Esophagus squamous epithelium (tissue), 5 donors: ENCODE measurements at places on chromosomes 2 and 18.
A peak's percentile ranks its signal among the peaks of the same experiment; 100 is the strongest.

DNA sequence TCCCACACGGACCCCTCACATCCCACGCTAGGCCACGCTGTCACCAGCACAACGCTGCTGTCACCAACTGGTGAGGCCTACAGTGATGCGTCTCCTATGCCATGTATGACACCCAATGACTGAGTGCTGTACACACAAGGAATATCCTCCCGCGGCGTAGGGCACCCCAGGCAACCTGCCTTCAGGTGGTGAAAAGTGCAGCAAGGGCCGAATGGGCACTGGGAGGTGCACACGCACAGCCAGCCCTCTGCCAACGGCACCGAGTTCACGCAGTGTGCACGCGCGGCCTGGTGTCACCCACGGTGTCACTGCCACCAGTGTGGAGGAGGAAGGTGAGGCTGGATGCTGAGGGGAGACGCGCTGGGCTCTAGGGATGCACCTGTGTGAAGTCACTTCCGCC lies 4.5 kb downstream of the HS1BP3 start:
- H3K27me3 ChIP-seq, result no peaks in the 10 kb centered on the region
- peaks cover 10% of the 10 kb centered on the region for H3K36me3 ChIP-seq
- H3K4me1 ChIP-seq, result peaks cover 52% of the 10 kb centered on the region
- DNase-seq, result no peak

DNA sequence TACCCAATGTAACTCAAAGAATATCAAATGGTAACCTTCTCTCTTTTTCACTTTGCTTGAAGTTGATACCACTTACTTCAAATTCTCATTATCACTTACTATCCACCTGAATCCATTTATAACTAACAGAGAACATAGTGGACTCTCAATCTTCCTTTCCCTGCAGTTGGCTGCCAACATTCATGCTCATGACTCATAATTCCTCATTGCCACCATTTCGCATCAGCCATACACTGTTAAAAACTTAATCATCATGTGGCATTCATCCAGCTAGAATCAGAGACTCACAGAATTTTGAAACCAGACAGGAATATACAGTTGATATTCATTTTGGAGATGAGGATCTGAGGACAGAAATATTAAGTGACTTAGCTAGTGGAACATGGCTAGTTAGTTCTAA lies 56.8 kb downstream of the SLC4A10 start:
- no peak for DNase-seq
- no peaks in the 10 kb centered on the region for H3K4me1 ChIP-seq
- H3K4me3 ChIP-seq, result no peak overlapping the region
- no peak overlapping the region for H3K27ac ChIP-seq
- H3K36me3 ChIP-seq, result no peaks in the 10 kb centered on the region

DNA sequence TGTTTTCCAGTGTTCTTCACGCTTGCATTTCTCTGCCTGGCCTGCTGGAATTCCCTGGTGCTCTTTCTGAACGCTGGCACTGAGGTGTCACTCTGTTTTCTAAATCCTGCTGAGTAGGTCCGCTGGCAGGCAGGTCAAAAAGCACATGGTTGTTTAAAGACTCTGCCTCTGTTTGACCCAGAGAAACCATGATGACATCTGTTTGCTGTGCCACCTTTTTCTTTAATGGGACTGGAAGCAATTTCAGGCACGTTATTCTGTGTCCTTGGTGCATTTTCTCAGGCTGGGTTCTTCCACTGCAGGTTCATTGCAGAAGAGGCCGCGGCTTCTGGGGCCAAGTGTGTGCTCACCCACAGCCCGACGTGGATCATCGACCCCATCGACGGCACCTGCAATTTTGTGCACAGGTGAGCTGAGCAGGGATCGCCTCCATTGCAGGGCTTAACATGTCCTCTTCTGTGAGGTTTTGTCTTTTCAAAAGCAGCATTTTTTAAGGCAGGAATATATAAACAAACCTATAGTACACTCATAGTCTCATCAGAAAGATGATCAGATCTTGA lies 28.4 kb downstream of the IMPA2 start:
- H3K4me3 ChIP-seq, result no peak overlapping the region
- DNase-seq, result no peak
- no peaks in the 10 kb centered on the region for H3K27me3 ChIP-seq
- peaks cover 23% of the 10 kb centered on the region for H3K36me3 ChIP-seq
- peak overlapping the region; percentile 83 for H3K27ac ChIP-seq

- H3K27me3 ChIP-seq, result no peaks in the 10 kb centered on the region
- no peaks in the 10 kb centered on the region for H3K36me3 ChIP-seq
- H3K4me3 ChIP-seq, result no peak overlapping the region
- peak overlapping the region; percentile 33 for H3K27ac ChIP-seq
- peaks cover 12% of the 10 kb centered on the region for H3K4me1 ChIP-seq
- no peak for DNase-seq
Measured at GRCh38 chr2:174605687-174606086, 8.1 kb upstream of the WIPF1 start.

- H3K36me3 ChIP-seq, result peaks cover 6% of the 10 kb centered on the region
- no peak overlapping the region for H3K27ac ChIP-seq
- no peak overlapping the region for H3K4me3 ChIP-seq
- DNase-seq, result no peak
Measured at GRCh38 chr2:230453006-230453405, 37.0 kb downstream of the SP100 start.

DNA sequence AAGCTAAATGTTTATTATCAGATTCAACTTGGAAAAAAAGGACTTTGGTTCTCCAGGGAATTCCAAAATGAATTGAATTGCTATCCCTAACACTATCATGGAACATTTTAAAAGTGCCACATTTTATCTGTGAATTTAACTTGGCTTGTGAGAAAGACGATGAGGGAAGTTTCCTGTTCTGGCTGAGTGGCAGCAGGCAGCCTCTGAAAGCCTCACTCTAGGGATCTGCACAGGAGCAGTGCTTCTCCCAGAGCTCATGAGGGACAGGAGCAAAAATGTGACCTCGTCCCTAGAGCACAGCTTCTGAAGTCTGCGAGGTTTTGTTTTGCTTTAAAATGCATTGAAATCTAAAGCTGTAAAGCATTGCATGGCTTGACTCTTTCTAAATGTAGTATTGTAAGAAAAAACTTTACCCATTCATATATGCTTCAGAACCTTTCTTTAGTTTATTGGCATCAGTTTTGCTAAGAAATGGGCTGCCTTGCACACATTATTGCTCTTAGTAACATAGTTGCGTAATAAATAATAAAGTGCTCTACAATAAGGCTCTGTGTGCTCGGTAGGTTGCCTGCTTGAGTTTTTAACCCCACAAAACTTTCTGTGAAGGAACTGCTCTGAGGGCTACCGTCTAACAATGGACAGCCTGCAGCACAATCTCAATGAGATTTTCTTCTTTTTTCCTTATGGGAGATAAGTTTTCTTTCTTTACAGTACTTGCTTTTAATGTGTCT lies 136.2 kb upstream of the CDCA7 start:
- no peaks in the 10 kb centered on the region for H3K36me3 ChIP-seq
- no peak overlapping the region for H3K4me3 ChIP-seq
- H3K4me1 ChIP-seq, result peaks cover 29% of the 10 kb centered on the region
- peak overlapping the region; percentile 40 for H3K27ac ChIP-seq

- H3K4me1 ChIP-seq, result peaks cover 7% of the 10 kb centered on the region
- H3K27me3 ChIP-seq, result no peaks in the 10 kb centered on the region
- peak; percentile 47 for DNase-seq
- H3K27ac ChIP-seq, result peak overlapping the region; percentile 95
- H3K4me3 ChIP-seq, result peak overlapping the region; percentile 77
Measured at GRCh38 chr2:178450524-178450773, 526 bp downstream of the PRKRA start.

- H3K27ac ChIP-seq, result no peak overlapping the region
- no peaks in the 10 kb centered on the region for H3K36me3 ChIP-seq
- no peaks in the 10 kb centered on the region for H3K4me1 ChIP-seq
Measured at GRCh38 chr2:173819852-173820251, 145.3 kb downstream of the SP3 start.

DNA sequence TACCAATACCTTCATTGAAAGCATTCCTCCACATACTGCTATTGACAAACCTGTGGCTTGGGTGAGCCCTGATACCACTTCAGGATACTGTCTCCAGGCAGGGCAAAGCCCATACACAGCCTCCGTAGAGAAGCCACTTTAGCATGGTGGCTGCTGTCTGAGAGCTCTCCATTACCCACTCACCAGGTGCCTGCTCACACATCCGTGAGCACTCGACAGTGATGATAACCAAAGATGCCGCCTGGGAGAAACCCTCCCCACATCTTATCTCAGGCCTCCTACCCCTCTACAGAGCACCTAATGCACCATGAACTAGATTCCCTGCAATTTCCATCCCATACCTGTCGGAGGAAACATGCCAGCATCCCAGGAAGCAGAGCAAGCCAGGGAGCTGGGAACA lies 57.6 kb upstream of the KLHL29 start:
- H3K4me1 ChIP-seq, result no peaks in the 10 kb centered on the region
- no peak for DNase-seq
- no peak overlapping the region for H3K27ac ChIP-seq
- no peaks in the 10 kb centered on the region for H3K36me3 ChIP-seq
- H3K4me3 ChIP-seq, result no peak overlapping the region

- H3K4me1 ChIP-seq, result no peaks in the 10 kb centered on the region
- H3K4me3 ChIP-seq, result no peak within 1 kb of the TSS
- no peak for DNase-seq
- no peak within 1 kb of the TSS for H3K27ac ChIP-seq
- peaks cover 17% of the 10 kb centered on the region for H3K27me3 ChIP-seq
- H3K36me3 ChIP-seq, result no peaks in the 10 kb centered on the region
Measured at GRCh38 chr18:5197032-5197434, at the start of gene AKAIN1. AKAIN1 (minus strand) TSS chr18:5197257; CDS start chr18:5197053, 204 bp downstream.

DNA sequence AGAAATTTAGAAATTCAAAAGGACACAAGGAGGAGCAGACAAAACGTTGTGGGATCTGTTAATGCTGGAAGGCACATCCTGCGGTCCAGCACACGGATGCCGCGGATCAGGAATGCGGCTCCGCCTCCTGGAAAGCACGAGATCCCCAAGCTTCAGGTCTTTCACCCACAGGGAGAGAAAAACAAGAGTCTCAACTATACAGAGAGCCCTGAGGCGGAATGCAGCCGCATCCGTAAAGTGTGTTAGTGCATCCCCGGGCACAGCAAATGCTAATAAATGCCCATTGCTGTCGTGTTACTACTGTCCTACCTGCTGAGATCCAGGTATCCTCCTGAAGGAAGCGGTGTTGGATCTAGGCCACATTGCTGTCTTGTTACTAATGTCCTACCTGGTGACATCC lies 303.9 kb downstream of the EIPR1 start:
- H3K36me3 ChIP-seq, result no peaks in the 10 kb centered on the region
- DNase-seq, result no peak
- no peak overlapping the region for H3K27ac ChIP-seq
- H3K4me1 ChIP-seq, result no peaks in the 10 kb centered on the region

DNA sequence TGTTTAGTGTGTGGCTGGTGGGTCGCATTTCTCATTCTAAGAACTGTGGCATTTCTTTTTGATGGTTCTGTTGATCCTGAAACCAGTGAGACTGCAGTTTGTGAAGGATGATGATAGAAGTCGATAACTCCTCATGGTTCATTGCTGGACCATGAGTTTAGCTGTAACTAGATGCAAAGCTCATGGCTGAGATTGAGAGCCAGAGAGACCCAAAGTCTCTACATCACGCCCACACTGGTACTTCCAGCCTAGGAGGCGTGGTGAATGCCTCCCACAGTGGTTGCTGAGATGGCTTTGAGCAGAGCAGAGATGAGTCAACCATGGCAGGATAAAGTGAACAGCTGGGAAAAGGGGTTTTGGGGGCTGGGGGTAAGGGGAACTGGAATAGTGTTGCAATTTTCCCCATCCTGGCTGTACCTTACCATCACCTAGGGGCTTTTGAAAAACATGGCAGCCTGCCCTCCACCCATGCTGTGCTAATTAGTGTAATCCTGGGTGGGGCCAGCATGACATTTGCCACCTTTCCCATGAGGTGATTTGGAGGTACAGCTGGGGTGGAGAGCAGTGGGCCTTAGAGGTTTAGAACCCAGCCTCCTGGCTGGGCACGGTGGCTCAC lies 24.1 kb downstream of the INPP4A start:
- H3K4me1 ChIP-seq, result peaks cover 67% of the 10 kb centered on the region
- H3K36me3 ChIP-seq, result no peaks in the 10 kb centered on the region

GRCh38 chr2:63662028-63662804 lies 73.5 kb downstream of the MDH1 start:
- no peaks in the 10 kb centered on the region for H3K4me1 ChIP-seq
- H3K27ac ChIP-seq, result no peak overlapping the region
- H3K36me3 ChIP-seq, result no peaks in the 10 kb centered on the region
